CD4-positive, alpha-beta T cell treated with Interleukin-4 for 4 hours (primary cell): ENCODE measurements at places on chromosomes 5 and 9.

GRCh38 chr9:2082772-2083171 is 67.6 kb downstream of the SMARCA2 start:
- DNase-seq = no peak

DNA sequence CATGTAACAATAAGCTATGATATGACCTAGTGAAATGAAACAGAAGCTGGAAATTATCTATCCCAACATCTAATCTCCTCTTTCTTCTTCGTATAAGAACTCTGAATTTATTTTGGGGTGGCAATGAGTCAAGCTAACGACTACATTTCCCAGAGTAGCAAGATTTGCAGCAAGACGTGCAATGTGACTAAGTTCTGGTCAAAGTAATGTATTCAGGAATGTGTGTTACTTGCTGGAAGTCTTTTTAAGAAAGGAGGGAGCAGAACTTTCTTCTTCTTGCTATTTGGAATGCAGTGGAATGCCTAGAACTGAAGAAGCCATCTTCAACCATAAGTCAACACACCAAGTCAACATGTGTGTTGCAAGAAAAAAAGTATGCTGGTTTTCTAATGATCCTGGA is 406.6 kb upstream of the MEF2C start:
- no peak for DNase-seq

DNA sequence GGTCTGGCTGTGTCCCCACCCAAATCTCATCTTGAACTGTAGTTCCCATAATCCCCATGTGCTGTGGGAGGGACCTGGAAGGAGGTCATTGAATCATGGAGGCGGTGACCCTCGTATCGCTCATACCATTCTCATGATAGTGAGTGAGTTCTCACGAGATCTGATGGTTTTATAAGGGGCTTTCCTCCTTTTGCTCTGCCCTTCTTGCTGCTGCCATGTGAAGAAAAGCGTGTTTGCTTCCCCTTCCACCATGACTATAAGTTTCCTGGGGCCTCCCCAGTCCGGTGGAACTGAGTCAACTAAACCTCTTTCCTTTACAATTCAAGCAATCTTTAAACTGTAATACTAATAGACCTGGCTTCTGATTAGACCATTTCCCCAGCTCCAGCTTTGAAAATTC is 92.2 kb upstream of the SARDH start:
- no peak for DNase-seq

DNA sequence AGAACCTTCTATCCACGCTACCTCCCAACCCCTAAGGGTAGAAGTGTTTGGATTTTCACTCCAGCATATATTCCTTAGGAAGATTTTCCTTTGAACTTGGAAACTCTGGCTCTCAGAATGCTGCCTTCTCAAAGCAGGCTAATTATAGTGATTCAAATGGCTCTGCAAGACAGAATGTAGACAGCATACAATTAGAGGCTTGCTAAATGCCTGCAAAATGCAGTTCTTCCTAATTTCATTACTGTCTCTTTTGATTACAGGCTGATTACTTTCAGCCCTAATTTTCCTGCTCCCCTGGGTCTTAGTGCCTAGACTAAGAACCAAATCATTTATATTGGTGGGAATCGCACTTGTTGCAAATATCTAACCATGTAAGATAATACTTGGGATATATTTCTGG is 50.8 kb downstream of the ANKDD1B start:
- DNase-seq = no peak

- DNase-seq = no peak
These were observed 440.4 kb upstream of the RIOK2 start for GRCh38 chr5:97623441-97623840.

DNA sequence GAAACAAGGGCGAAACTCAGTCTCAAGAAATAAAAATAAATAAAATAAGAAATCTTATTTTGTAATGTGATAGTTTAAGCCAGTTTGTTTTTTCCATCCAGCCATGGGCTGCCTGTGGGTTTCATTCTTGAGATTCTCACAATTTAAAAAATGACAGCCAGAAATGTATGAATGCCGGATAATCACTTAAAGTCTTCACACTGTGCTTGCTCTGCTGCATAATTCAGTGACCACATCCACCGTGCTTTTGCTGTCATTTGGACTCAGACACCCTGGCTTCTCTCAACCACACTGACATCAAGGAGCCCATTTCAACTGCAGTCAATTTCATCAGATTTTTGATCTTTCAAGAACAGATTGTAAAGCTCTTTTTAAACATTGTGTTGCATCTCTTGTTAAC is 61.0 kb upstream of the DAPK1 start:
- DNase-seq = no peak

DNA sequence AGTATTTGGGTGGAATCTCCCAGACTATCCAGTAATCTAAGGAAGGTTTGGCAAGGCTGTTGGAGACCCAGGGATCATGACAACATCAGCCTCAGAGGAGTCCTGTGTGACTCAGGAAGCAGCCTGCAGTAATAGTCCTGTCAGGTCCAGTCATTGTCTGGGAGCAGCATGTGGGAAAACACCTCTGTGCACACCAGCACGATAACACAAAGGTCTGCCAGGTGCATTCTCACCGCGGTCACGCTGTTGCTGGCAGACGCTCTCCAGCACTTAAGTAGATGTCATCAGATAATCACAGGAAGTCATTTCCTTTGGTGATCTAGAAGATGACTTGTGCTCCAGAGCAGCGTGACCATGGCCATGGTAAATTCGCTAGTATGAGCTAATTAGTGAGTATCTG is 99.2 kb upstream of the IQGAP2 start:
- peak; percentile 62 for DNase-seq

DNA sequence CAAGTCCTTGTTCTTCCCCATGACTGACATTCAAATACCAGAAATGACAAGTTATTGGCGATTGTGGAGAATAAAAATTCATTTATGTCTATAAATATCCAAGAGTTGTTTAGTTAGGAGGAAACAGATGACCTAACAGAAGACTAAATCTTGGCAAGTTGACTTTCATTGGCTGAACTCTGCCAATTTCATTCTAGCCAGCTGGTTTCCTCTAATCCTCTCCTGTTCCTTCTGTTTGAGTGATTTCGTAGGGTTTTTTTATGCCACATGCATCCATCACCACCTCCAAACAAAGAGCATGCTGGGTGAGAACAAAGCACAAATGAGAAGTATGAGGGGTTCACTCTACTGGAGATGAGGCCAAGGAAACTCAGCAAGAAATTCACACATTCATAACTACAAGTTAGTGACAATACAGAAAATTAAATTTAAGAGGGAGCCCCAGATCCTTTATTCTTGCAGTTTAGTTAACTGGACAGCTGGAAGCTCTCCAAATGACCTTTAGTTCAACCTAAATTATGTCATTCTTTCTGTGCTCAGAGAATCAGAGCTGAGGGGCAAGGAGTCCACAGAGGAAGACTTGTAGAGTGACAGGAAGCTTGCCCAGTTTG is 932.0 kb downstream of the TLE4 start:
- no peak for DNase-seq

- DNase-seq = no peak
These were observed 75.4 kb upstream of the GDNF start for GRCh38 chr5:37915097-37915736.

GRCh38 chr5:144377207-144377606 is 206.5 kb downstream of the KCTD16 start:
- DNase-seq = no peak

DNA sequence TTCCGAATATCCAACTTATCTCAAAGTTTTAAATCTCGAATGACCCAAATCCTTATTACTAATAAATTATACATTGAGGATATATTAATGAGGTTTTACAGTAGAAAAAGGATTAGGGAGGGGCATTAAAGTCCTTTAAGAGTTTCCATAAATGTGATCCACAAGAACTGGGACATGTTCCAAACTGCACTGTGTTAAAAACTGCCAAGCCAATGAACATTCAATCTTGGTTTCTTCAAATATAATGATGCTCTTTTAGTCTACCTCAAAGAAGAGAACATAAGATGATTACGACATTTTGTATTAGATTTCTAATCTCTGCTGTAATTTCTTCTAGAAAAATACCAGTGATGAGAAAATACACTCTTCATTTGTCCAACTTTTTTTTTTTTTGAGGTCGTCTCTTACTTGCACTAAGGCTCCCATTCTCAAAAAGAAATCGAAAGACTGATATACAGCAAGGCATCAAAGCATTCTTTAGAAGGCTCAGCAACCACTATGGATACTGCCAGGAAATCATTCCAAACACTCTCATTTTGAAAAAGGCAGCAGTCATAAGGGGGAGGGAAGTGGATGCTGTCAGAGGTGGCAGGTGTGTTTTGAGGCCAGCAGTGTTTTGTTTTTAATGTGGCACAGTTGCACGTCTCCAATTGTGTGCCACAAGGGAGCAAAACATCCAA is 1.7 kb downstream of the PTAR1 start:
- DNase-seq = no peak

- no peak for DNase-seq
These were observed 422.7 kb downstream of the MTRR start for GRCh38 chr5:8291641-8292040.

- no peak for DNase-seq
These were observed 544 bp upstream of the SNX24 start for GRCh38 chr5:122844910-122845228.

GRCh38 chr5:67206929-67207328 is 10.3 kb upstream of the CD180 start:
- DNase-seq = peak; percentile 97

GRCh38 chr9:88987661-88988060 is 3.6 kb upstream of the S1PR3 start:
- DNase-seq = no peak

- no peak for DNase-seq
These were observed 22.9 kb upstream of the CAVIN4 start for GRCh38 chr9:100554935-100555401.

DNA sequence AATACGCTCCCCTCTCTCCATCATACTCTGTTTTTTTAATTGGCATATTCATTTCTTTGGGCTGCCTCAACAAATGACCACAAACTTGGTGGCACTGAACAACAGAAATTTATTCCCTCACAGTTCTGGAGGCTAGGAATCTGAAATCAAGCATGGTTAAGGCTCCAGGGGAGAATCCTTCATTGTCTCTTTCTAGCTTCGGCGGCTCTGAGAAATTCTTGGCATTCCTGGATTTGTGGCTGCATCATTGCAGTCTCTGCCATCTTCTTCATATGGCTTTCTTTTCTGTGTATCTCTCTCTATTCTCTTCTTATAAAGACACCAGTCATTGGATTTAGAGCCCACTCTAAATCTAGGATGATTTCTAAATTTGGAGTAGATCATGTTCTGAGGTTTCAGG is 10.9 kb upstream of the SLC24A2 start:
- DNase-seq = no peak

DNA sequence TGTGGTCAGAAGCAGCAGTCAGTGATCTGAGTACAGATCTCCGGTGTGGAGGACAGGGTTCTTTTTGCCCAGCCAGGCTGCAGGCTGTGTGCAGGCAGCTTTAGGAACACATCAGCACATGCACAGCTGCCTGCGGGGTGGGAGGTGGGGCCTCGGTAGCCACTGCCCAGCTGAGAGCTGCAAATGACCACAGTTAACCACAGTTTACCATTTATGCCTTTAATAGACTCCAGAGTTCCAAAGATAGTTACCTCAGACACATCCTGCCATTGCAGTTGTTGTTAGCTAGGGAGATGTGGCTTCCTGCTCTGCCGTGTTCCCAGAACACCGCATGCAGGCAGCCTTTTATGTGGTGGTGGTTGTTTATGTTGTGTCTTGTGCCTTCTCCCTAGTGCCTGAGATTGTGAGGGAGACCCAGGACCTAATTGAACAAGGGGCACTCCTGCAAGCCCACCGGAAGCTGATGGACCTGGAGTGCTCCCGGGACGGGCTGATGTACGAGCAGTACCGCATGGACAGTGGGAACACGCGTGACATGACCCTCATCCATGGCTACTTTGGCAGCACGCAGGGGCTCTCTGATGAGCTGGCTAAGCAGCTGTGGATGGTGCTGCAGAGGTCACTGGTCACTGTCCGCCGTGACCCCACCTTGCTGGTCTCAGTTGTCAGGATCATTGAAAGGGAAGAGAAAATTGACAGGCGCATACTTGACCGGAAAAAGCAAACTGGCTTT is 10.2 kb downstream of the EXOC3 start:
- no peak for DNase-seq

- DNase-seq = no peak
These were observed 28.9 kb upstream of the HNRNPA0 start for GRCh38 chr5:137782984-137783536.

DNA sequence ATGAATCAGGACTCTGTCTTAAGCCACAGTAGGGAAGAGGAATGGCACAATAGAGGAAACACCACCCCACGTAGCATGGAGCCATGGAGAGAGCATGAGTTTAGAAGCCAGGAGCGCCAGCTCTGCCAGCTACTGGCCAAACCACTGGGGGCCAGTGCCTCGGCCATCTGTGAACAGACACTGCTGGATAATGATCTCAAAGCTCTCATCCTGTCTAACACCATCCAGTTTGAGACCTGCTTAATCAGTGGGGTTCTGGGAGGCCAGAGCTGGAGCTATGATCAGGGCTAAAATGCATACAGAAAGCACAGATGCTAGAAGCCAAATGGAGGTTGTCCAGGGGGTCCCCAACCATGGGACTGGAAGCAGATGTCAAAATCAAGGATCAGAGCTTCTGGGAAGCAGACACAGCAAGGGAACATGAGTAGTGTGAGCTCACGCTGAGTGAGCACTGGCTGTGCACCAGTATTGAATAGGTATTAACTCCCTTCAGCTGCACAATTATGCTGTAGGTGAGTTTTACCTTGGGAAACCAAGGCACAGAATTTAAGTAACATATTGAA is 92.7 kb downstream of the KCNIP1 start:
- DNase-seq = no peak

- no peak for DNase-seq
These were observed 18.0 kb downstream of the NR5A1 start for GRCh38 chr9:124489222-124489621.

GRCh38 chr9:76359365-76359764 is 34.9 kb downstream of the RFK start:
- DNase-seq = no peak

DNA sequence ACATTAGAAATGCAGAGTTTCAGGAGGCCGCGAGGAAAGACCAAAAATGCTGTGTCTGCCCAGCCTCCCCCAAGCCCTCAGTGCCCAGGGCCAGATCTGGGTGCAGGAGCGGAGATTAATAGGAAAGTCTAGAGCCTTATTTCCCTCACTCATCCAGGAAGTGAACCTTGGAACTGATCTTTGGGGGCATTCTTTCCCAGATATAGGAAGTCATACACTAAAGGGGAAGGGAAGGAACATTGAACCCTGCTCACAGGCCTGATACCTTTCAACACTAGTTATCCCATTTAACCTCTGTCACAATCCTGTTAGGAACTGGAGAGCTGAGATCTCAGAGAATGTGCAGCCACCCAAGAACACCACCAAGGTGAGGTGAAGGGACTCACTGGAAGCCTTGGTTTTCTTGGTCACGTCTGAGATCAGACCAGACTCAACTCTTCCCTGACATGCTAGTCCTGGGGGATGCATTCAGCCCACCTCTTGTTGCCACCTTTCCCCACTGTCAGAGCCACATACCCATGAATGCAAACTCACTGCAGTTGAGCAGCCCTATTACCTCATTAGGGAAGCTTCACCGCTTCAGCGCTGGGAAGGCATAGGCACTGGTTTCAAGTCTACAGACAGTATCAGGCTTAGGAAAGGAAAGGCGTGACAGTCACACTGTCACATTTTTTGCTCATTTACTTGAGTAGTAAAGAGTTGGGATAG is 95.0 kb downstream of the KIAA1958 start:
- DNase-seq = no peak

- DNase-seq = no peak
These were observed 867.7 kb downstream of the NR2F1-AS1 start for GRCh38 chr5:92713335-92713743.

GRCh38 chr9:125484350-125485282 is 222.4 kb downstream of the MAPKAP1 start:
- DNase-seq = no peak
